ENCODE measurements at places on chromosomes 7 and 10.

DNA sequence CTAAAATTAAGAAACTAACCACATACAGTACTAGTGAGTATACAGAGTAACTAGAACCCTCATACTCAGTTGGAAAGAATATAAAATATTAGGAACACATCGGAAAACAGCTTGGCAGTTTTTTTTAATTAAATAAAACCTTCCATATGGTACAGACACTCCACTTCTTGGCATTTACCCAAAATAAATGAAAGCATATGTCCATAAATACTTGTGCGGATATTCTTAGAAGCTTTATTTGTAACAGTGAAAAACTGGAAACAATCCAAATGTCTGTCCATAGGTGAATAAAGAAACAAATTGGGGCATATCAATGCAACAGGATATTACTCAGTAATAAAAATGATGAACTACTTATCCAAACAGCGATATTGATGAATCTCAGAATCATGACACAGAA, 410.0 kb downstream of the HTR7 start:
- peak; percentile 70 for DNase-seq

GRCh38 chr7:43463401-43463980, 119.4 kb upstream of the STK17A start:
- peak; percentile 24 for DNase-seq

DNA sequence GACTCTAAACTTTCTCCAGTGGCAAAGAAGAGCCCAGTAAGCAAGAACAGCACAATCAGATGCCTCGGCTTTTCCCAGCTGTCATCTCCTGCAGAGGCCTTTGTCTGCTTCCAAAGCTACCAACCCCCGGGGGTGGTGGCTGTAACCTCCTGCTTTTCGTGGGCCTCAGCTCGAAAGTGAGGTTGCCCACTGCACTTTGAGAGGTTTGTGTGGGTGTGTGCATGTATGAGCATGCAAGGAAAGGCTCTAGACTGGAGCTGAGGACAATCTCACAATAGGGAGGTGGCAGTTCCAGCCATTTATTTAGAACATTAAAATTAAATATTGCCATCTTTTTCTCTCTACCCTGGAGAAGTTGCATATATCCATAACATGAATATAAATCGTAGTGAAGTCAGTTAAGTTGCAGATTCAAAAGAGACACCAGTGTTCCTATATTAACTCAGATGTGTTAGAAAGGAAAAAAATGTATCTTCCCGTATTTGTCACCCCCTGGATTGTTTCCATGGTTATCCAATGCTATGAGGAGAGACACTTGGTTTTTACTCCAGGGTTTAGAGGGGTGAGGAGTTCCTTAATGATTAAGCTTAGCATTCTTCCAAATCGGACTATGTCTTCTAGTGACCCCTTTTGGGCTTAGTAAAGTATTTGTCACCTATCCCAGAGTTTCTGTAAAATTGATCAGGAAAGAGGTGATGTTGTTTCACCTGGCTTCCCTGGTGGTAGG, 781.1 kb downstream of the INHBA start:
- no peak for DNase-seq

GRCh38 chr7:75868153-75868552, 10.7 kb upstream of the RHBDD2 start:
- no peak for DNase-seq

GRCh38 chr7:124635416-124635815, 130.2 kb downstream of the GPR37 start:
- DNase-seq, result no peak

DNA sequence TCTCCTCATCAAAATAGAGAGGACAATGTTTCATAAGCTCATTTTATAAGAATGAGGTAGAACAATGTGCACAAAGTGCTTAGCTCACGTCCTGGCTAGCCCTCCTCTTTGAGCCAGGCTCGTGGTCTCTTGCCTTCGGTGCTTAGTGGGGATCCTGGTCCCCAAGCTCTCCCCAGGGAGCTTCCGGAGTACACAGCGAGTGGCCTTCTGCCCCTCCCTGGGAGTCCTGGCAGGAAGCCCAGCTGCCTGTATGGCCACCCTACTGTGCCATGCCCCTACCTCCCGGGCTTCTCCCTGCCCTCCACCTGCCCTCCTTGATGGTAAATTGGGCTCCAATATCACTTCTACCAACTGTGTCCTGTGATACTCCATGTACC, 868 bp downstream of the MYO1G start:
- DNase-seq, result no peak

GRCh38 chr10:63935705-63936104, 414.5 kb downstream of the REEP3 start:
- DNase-seq, result no peak

DNA sequence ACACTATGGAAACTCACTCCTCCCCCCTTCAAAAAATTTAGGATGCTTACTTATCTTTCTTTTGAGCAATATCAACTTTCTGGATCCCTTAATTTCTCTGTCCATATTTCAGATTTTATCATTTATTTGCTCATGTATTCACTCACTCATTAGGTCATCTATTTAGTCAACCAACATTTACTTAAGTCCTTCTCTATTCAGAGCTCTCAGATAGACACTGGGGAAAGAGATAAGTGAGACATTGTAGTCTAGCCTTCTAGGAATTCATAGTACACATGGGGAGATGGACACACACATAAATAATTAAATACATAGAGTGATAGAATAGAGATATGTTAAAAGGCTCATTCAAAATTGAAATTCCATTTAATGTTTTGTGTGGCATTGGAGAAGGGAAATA, 9.2 kb downstream of the CPN1 start:
- DNase-seq, result no peak

DNA sequence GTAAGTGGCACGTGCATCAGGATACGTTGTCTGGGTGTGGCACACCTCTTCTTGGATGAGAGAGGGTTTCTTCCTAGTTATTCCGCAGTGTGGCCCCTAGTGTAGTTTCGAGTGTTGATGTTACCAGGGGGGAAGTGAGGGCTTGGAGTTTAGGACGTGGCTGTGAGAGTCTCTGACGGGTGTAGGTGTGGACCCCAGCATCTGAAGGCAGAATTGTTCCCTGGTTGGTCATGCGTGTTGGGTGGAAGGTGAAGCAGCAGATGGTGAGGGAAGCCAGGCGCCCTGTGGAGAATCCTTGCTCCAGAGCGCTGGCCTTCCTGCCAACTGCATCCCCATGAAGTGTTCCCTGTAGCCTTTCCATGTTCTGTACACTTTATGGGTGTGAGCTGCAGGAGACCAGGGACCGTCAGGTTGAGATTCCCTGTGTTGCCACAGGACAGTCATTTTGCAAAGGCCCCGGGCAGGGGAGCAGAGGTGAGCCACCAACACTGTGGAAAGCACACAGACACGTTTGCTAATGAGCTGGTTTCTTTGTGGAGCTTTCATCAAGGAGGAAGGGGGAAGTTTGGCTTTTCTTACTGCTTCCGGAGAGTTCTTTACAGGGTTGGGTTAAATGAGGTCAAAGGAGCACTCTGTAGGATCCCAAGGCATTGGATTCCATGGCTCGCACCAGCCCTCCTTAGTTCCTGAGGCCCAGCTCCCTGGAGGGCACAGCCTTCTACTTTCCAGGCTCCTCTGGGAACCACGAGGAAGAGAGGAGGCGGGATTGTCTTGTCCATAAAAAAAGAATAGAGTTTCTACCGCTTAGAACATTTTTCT, 32.0 kb downstream of the TSPAN14 start:
- DNase-seq, result no peak

DNA sequence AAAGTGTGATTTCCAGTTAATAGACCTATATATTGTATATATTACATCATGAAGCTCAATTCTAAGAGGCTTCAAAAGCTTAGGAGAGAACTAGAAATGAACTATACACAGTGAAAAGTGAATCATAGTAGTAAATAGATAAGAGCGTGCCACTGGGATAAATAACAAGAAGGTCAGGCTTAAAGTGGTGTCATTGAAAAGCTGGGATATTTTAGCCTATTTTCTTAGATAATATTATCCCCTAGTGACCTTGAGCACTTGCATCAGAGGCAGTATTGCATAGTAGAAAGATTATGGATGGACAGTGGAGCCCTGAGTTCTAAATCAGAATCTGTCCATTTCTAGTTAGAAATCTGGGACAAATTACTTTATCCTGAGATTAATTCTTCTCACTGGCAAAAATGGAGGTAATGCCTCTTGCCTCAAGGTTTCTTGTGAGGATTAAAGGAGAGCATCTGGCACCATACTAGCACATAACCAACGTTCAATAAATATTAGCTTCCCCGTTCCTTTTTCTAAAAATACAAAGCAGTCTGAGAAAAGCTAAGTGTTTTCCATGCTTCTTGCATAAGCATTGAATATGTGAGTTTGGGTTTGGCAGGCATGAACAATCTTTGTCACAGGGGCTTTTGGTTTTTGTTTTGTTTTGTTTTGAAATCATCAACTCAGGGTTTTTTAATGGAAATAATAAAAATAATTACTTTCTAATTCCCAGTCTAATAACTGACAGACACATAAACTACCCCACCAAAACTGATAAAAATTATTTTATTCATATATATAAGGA, 27.3 kb upstream of the MACC1 start:
- no peak for DNase-seq

All from fibroblast of skin of right biceps (primary cell).